Right cardiac atrium (tissue), 5 donors: ENCODE measurements at places on chromosomes 6 and 20. TPM values are rescaled to one million over a fixed set of nuclear protein-coding genes. Genes with fewer than 3 reads are reported as not detected.

The DLL1 gene
- total RNA-seq: 25.2 TPM

The ERVFRD-1 gene
- 0.09 TPM for total RNA-seq

The CNKSR3 gene
- 18.1 TPM for total RNA-seq

The C20orf204 gene
- 0.46 TPM for total RNA-seq

The HMGCLL1 gene
- 2.9 TPM for total RNA-seq

The PKIB gene
- total RNA-seq: 0.57 TPM
